Osteocyte (in vitro differentiated cells): ENCODE measurements at places on chromosomes 11 and 22.

DNA sequence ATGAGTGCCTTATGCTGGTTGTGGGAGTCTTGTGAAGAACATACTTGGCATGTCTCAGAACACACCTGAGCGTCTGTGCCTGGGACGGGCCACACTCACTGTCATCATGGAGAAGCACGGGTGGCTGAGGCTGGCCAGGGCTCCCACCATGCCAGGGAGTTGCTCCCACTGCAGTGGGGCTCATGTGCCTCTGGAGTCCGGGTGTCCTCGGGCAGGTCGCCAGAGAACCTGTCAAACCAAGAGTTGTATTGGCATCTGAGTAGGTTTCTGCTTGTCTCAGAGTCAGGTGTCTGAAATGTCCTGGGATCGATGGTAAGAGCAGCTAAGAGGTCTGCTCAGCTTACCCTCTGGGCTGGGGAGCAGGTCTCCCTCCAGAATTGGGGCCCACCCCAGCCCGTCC lies 92.1 kb downstream of the BCR start:
- no peak for DNase-seq

GRCh38 chr11:76203131-76203925 lies 3.0 kb downstream of the WNT11 start:
- DNase-seq, result no peak

GRCh38 chr22:47357493-47357892 lies 595.0 kb downstream of the TBC1D22A start:
- DNase-seq, result peak; percentile 73

DNA sequence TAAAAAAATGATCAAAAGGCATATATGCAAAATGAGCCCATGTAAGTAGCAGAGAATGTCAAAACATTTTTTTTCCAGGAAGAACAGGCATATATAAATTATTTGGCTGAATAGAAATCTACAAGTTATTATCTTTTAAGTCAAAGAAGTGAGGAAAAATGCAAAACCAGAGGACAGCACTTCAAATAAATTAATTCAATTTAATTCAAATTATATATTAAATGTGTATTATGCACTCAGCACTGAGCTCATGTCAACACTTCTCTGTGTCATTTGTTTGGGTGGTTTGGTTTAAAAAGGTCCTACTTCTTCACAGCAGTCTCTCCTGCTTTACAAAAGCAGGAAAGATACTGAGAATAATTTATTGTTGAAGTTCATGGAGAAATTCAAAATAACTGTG lies 41.9 kb upstream of the PDGFD start:
- DNase-seq, result no peak

DNA sequence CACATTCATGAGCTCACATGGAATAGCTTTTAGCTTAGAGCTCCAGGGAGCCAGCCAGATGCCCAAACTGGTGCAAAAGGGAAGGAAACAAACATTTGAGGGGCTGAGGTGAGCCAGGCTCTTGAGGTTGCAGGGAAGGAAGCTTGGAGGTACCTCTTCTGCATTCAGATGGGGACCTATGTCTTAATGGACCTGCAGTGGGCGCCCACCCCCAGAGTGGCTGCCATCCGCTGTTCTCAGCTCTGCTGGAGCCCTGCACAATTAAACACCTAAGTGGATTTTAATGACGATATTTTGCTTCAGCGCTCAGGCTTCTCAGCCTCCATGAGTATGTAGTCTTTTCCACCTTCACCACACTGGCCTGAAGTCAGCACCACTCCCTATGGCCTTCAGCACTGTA lies 100.8 kb downstream of the LDLRAD3 start:
- no peak for DNase-seq

DNA sequence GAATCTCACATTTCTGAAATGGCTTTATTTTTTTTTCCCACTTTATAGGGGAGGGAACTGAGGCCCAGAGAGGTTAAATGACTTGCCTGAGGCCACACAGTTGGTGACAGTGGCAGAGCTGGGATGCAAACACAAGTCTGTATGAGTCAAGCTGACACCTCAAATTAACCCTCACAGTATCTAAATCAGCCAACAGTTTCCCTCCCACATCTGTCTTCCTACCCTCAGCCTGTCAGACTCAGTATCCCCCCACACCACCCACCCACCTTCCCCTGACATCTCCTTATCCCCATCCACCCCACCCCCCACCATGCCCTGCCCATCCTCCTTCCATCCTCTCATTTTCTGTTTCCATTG lies 95.2 kb downstream of the TP53I11 start:
- no peak for DNase-seq

GRCh38 chr11:1460396-1460985 lies 26.1 kb downstream of the MOB2 start:
- DNase-seq, result no peak

- no peak for DNase-seq
Observed at GRCh38 chr22:30869667-30870395, 98.7 kb downstream of the MORC2 start.

- DNase-seq, result no peak
Observed at GRCh38 chr11:31509051-31509428, 382 bp downstream of the IMMP1L start.

GRCh38 chr11:1947592-1948237 lies 583 bp downstream of the MRPL23 start:
- DNase-seq, result no peak

DNA sequence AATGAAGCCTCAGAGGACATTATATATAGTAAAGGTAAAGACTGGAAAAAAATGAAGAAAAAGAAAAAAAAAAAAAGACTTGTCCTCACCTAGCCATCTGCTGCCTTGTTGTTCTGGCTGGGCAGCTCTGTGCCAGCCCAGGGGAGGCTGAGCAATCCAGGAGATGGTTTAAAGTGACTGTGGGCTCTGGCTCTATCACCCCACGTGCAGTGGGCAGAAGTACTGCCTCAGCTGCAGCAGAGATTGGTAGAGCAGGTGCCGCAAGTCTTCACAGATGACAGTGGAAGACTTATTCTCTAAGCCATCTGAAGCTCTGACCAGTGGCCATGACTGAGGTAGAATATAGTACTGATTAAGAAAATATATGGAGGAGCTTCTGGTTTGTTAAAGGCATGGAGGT lies 62.2 kb downstream of the SGSM3 start:
- DNase-seq, result no peak

DNA sequence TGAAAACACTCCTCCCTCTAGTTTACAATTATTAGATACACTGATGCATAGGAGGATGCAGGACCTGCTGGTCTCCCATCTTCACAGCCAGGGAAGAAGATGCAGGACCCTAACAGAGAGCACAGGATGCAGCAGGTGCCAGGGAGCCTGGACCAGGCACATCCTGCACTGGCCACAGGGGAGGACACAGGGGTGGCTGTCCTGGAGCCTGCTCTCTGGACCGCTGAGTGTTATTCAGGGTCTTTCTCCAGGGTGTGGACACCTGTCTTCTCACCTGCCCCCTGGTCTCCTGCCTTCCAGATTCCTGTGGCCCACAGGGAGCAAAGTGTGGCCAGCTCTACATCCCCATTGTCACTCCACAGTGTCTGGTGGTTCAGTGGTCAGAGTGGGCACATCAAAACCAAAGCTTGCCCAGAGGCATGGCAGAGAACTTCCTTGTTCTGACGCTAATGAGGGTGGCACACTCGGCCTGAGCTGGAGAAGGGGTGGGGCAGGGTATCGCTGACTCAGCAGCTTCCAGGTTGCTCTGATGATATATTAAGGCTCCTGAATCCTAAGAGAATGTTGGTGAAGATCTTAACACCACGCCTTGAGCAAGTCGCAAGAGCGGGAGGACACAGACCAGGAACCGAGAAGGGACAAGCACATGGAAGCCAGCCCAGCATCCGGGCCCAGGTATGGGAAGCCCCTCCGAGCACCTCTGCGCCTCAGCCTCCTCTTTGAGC lies at the start of gene APOBEC3A:
TSS of gene APOBEC3A (plus strand) at position 564 of the 725 bp plus-strand sequence. CDS start at position 647, 83 bp downstream.
- no peak for DNase-seq

- no peak for DNase-seq
Observed at GRCh38 chr11:100068116-100068515, 619.0 kb upstream of the ARHGAP42 start.

DNA sequence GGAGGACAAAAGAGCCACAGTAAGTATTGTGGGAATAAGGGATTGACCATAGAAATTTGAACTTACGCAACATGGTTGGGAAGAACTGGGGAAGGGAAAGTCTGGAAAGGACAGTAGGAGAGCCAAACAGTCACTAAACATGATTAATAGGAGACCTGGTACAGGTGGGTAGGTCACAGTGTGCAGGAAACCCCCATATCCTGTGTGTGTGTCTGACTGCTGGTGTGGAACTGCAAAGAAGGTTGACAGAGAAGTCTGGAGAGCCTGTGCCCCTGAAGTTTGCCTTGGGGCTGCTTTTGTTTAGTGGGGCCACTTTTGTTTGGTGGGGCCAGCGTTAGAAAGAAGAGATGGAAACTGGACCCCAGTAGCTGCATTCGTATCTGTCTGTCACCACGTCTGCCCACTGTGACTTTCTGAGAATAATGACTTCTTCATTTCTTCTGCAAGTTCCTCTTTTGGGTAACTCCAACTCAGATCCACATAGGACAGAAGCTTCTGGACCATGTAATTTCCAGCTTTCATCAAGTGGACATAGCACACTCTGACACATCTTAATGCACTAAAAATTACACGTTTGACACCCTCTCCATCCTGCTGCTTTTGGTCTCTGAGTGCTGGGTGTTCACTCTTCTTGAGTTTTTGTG lies 126.8 kb upstream of the RAG2 start:
- no peak for DNase-seq

DNA sequence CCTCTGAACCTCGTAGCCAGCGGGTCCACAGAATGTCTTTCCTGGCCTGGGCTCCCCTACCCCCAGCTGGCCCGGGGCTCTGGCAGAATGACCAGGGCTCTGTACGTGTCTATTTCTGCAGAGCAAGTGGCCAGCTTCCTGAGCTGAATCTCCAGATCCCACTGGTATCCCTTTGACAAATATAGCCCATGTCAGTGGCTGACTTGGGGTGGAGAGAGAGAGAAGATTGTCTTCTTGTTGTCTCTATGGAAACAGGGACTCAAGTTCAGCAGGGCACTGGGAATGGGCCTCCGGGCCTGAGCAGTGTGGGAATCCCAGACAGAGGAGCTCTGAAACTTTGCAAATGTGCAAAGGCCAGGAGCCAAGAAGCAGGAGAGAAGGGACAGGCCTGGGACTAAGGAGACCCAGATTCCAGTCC lies 33.9 kb downstream of the ANO1 start:
- no peak for DNase-seq

GRCh38 chr11:77851503-77851902 lies 30.6 kb downstream of the AAMDC start:
- no peak for DNase-seq

DNA sequence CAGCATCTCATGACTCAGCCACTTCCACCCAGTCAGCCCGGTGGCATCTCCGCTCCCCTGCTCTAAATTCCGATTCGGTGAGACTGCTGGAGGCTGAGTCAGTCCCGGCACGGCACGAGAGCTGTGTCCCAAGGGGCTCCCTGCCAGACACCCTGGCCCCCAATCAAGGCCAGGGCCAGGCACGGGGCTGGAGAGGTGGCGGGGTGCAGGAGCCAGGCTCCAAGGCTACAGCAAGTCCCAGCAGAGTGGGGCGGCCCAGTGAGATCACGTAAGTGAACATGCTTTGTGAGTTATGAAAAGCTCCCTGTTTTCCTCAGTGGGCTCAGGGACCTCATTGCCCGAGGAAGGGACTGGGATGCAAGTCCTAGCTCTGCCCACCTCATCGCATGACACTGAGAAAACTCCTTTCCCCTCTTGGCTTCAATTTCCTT lies 3.0 kb downstream of the C11orf68 start:
- peak; percentile 96 for DNase-seq

- no peak for DNase-seq
Observed at GRCh38 chr11:82174610-82175009, 559.1 kb downstream of the FAM181B start.

DNA sequence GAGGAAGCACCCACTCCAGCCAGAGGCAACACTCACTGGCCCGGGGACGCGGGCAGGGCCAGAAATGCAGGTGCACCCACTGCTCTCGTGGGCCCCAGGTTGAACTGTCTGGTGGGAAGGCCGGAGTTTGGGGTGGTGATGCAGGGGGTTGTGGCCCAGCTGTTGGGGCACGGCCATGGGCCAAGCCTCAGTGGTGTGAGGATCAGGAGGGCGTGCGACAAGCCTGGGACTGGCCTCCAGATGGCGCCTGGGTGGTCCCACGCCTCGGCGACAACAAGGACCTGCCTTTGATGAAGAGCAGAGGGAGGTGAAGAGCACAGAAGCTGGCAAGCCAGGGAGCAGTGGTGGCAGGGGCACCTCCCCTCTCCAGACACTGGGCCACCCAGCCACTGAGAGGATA lies 240.8 kb downstream of the BRD1 start:
- no peak for DNase-seq

DNA sequence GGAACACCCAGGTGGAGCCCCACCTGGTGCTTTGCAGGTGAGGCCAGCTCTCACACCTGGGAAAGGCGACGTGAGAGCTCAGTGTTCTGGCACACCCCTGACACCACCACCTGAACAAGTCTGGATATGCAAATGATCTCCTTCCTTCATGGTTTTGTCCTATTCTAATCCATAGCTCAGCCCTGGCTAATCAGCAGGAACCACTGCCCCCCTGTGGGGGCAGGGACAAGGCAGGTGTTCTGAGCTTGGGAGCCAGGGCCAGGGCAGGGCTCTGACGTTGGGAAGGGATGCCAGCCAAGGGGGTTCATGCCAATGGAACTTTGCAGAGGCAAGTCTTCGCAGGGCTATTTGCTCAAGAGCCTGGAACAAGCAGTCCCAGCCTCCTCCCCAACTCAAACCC lies 144.2 kb downstream of the TRIM29 start:
- no peak for DNase-seq

- DNase-seq, result no peak
Observed at GRCh38 chr11:66878474-66878873, 21.6 kb downstream of the LRFN4 start.

GRCh38 chr11:2459016-2459725 lies 14.4 kb downstream of the KCNQ1 start:
- no peak for DNase-seq

GRCh38 chr11:2700415-2701211 lies 819 bp upstream of the KCNQ1OT1 start:
- no peak for DNase-seq

DNA sequence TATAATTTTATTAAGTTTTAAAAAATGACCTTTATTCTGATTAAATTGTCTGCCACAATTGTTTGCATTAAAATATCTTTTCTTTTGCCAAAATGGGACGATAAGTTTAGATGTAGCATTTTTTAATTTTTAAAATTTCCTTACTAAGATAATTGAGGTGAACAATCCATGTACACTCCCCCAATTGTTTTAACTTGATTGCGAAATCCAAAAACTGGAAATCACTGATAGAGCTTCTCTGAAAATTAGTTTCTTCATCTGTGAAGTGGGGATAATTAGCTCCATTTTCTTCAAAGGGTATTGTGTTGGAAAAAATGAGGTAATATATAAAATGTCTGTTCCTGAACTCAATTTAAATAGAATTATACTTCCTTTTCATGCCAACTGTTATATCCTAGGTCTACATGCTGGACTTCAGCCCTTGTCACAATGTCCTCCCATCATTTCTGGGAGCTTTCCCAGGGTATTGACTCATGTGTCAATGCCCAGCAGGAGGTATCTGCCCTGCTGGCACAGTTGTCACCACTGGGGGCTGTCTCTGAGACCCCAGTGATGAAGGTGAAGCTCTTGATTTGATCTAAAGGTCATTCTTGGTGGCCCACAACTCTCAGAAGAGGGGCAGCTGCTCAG lies 28.7 kb upstream of the NAV2 start:
- DNase-seq, result no peak
